Activated CD8-positive, alpha-beta memory T cell treated with anti-CD3 and anti-CD28 coated beads, Interleukin-2, amount 10 ng/mL, durations not matched to agents 7 days and 5 days (primary cell): ENCODE measurements at places on chromosomes 16 and 17.

- no peaks in the 10 kb centered on the region for H3K36me3 ChIP-seq
- H3K27ac ChIP-seq, result no peak overlapping the region
- H3K4me1 ChIP-seq, result no peaks in the 10 kb centered on the region
- no peak overlapping the region for H3K4me3 ChIP-seq
- H3K27me3 ChIP-seq, result peaks cover 17% of the 10 kb centered on the region
These were observed 185.9 kb downstream of the TMEM132E start for GRCh38 chr17:34765291-34765690.

GRCh38 chr16:81483064-81483969 lies 38.7 kb downstream of the CMIP start:
- no peaks in the 10 kb centered on the region for H3K27me3 ChIP-seq
- H3K27ac ChIP-seq, result no peak overlapping the region
- H3K4me1 ChIP-seq, result peaks cover 78% of the 10 kb centered on the region
- no peak for DNase-seq
- peaks cover 7% of the 10 kb centered on the region for H3K36me3 ChIP-seq
- no peak overlapping the region for H3K4me3 ChIP-seq

- no peak overlapping the region for H3K4me3 ChIP-seq
- no peaks in the 10 kb centered on the region for H3K36me3 ChIP-seq
- H3K27me3 ChIP-seq, result no peaks in the 10 kb centered on the region
- no peak overlapping the region for H3K27ac ChIP-seq
- H3K4me1 ChIP-seq, result no peaks in the 10 kb centered on the region
- no peak for DNase-seq
These were observed 178.3 kb upstream of the CA10 start for GRCh38 chr17:52336796-52337195.

GRCh38 chr17:59513934-59514841 lies 51.2 kb upstream of the DHX40 start:
- H3K4me1 ChIP-seq, result no peaks in the 10 kb centered on the region
- no peaks in the 10 kb centered on the region for H3K36me3 ChIP-seq
- H3K4me3 ChIP-seq, result no peak overlapping the region
- H3K27ac ChIP-seq, result no peak overlapping the region
- H3K27me3 ChIP-seq, result peaks cover 3% of the 10 kb centered on the region

DNA sequence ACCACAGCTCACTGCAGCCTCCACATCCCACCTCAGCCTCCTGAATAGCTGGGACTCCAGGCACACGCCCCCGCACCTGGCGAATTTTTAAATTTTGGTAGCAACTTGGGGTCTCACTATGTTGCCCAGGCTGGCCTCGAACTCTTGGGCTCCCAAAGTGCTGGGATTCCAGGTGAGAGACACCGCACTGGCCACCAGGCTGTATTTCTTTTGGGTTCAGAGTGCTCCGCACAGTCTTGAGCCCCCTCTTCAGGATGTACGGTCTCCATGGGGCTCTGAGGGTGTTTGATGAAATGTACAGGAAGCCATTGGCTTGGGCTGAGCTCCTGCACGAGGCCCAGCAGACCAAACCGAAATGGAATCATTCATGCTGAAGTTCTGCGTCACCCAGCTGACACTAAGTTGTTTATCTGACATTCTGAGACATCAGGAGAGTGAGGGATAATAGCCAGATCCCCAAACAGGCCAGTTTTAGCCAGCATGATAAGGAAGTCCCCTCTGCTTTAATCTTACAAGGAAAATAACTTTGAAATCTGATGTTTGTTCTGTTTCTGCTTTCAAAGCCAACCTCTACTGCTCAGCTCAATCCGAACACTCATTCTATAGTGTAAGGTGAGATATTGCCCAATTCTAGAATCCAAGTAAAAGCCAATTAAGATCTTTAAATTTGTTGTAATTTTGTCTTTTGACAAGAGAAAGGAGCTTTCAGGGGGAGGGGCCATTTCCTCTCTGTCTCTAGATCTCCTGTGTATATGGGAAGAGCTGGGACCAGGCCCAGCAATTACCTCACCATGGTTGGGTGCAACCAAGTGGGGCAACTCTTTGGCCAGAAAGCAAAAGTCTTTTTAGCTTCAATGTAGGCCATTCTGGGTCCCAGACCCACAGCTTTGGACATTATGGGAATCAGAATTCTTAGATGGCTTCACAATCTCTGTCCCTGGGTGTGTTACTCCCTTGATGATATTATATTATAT lies 23.7 kb downstream of the GPR142 start:
- DNase-seq, result no peak
- no peaks in the 10 kb centered on the region for H3K4me1 ChIP-seq
- H3K27me3 ChIP-seq, result peaks cover 17% of the 10 kb centered on the region
- no peak overlapping the region for H3K27ac ChIP-seq
- no peak overlapping the region for H3K4me3 ChIP-seq

DNA sequence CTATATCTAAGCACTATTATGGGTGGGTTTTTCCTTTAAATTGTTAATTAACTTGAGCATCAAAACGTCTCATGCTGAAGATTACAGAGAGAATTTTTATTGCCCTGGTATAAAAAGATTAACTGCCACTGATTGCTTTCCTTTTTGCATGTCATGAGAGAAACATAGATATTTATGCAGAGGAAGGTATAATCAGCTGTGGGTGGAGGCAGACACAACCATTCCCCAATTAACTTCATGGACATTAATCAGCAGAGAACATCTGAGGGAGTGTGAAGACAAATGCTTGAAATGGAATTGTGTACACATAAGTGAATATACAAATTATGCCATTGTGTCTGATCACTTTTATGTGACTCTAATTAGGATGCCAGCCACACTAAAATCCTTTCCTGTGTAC lies 115.2 kb upstream of the CPHXL start:
- no peaks in the 10 kb centered on the region for H3K4me1 ChIP-seq
- no peaks in the 10 kb centered on the region for H3K27me3 ChIP-seq
- no peaks in the 10 kb centered on the region for H3K36me3 ChIP-seq
- DNase-seq, result no peak
- no peak overlapping the region for H3K4me3 ChIP-seq

GRCh38 chr17:73770849-73771229 lies 126.6 kb upstream of the SDK2 start:
- no peak for DNase-seq
- no peak overlapping the region for H3K4me3 ChIP-seq
- H3K36me3 ChIP-seq, result no peaks in the 10 kb centered on the region
- H3K4me1 ChIP-seq, result no peaks in the 10 kb centered on the region

DNA sequence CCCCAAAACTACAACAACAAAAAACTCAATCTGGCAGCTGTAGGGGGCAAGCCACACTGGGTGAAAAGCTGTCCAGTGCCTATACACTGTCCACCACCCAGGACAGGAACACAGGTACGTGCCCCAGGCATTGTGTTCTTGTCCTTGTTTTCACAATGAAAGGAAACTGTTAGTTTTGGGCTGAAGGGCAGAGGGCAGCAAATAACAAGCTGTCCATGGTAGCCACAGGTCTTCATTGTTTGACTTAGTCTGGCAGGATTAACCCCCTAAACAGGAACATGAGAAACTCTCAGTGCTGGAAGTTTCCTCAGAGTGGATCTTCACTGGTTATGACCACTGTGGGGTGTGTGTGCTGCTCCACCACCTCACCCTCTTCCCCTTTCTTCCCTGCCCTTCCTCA lies 224.6 kb upstream of the N4BP1 start:
- H3K27ac ChIP-seq, result no peak overlapping the region
- H3K36me3 ChIP-seq, result no peaks in the 10 kb centered on the region
- H3K4me1 ChIP-seq, result no peaks in the 10 kb centered on the region
